ENCODE measurements at places on chromosomes 7 and 10.

DNA sequence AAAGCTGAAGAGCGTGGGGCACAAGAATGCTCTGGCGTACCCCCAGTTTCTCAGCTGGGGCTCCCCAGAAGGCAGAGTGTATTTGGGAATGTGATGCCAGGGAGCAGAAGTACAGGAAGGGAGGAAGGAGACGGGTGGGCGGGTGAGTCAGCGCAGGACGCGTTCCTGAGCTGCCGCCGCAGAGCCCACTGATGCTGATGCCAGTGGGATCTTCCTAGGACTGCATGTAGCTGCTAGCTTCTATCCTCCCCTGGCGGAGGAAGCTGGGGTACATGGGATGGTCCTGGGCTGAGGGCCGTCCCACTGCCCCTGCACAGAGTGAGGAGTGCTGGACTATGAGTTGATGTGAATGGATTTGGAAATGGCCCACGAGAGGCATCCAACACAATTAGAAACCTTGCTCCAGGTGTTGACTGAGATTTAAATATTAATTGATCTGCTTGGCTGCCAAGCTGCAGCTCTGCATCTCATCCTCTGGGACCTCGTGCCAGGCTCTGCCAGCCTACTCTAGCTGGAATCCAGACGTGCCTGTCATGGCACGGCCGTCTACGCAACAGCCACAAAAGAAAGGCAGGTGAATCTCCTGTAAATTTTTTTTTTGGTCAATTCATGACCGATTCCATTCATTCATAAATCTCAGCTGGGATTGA, 66.2 kb upstream of the RHEB start:
- no peak for DNase-seq

DNA sequence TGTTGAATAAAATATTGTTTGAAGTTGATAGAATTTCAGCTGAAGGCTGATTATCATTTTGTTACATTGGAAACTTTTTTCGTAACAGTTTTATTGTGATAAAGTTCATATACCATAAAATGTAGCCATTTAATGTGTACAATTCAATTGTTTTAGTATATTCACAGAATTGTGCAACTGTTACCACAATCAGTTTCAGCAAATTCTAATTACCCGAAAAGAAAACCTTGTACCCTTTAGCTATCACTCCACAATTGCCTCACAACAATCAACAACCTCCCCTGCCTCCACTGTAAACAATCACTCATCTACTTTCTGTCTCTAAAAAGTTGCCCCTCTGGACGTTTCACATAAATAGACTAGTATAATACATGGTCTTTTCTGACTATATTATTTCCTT, 179.7 kb upstream of the BET1 start:
- DNase-seq: no peak

- DNase-seq: no peak
Measured at GRCh38 chr10:132663666-132664365, 122.1 kb downstream of the NKX6-2 start.

DNA sequence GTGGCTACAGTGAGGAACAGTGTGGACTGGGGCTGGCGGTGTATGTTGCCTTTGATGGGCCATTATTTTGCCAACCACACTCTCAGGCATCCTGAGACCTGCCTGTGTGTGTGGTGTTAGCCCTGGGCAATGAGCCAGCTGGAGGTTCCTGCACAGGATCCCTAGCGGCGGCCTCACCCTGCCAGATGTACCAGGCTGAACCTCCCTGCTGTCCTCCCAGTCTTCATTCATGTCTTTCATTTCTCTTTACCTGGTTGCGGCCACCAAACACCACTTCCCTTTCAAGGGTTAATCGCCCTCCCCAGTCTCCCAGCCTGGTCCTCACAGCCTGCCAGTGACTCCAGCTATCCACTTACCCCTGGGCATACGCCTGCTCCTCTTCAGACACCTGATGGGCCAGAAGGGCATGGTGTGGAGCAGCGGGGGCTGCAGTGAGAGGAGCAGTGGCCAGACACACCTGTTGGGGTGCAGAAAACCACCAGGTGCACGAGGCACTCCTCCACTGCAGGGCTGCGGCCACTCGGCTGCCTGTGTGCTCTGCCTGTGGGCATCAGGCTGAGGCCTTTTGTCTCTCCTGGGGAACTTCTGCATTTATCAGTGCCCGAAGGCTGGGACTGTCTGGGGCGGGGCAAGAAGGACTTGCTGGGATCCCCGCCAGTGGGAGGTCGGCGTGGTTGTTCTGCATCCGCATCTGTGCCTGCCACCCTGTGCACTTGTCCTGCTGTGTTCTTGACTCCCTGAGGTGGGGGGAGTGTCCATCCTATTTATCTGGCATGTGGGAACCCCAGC, 111.6 kb downstream of the ARHGAP22 start:
- peak; percentile 76 for DNase-seq

DNA sequence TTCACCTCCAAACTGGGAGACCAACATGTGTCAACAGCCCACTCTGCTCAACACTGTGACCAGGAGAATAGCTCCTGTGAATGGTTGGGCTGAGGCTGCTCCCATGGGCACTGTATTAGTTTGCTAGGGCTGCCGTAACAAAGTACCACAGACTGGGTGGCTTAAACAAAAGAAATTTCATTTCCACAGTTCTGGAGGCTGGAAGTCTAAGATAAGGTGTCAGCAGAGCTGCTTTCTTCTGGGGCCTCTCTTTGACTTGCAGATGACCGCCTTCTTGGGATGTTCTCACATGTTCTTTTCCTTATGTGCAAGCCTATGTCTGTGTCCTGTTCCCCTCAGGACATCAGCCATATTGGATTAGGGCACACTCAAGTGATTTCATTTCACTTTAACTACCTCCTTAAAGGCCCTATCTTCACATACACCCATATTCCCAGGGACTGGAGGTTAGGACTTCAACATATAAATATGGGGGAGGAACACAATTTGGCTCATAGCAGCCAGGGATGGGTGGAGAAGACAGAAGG, 90.3 kb downstream of the CPED1 start:
- DNase-seq: no peak

GRCh38 chr10:12503311-12503710, 154.0 kb downstream of the CAMK1D start:
- DNase-seq: no peak

DNA sequence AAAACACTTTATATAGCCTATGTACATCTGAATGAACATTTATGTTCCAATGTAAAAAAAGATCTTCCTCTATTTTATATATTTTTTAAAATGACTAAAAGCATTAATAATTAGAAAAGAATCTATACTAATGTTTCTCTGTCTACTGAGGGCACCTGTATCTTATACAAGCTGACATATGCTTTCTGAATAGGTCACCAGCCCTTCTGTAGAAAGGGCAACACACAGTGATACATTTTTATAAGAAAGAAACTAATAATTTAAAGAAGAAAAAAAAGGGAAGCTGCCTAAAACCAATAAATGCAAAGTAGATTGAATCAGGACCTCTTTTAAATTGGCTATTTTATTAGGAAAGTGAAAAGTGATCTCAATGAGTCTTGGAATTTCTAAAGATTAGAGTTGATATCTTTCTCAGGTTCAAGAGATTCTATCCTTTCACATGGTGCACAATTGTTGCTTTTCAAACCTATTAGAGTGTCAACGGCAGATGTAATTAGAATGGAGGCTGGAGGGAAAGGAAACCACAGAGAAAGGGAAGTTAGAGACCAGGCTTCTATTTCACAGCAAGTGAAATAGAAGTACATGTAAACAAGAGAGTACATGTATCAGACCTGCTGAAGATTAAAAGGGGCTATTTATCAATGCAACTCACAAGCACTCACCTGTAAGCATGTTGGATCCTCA, 6.3 kb downstream of the MTPN start:
- DNase-seq: no peak

DNA sequence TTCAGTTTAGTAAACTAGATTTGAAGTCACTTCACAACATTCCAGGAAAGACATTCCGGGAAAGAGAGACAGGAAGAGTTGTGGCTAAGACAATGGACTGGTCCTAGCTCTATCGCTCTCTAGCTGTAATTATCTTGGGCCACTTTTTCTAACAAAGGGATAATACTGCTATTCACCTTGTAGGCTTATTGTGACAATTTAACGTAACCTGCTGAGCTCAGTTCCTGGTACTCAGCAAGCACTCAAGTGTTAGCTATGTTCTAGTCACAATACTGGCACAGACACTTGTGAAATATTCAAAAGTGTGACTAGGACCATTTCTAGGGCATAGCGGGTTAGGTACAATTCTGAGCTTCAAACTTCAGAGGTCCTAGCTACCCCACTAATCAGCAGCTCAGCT, 12.0 kb upstream of the NRCAM start:
- no peak for DNase-seq

DNA sequence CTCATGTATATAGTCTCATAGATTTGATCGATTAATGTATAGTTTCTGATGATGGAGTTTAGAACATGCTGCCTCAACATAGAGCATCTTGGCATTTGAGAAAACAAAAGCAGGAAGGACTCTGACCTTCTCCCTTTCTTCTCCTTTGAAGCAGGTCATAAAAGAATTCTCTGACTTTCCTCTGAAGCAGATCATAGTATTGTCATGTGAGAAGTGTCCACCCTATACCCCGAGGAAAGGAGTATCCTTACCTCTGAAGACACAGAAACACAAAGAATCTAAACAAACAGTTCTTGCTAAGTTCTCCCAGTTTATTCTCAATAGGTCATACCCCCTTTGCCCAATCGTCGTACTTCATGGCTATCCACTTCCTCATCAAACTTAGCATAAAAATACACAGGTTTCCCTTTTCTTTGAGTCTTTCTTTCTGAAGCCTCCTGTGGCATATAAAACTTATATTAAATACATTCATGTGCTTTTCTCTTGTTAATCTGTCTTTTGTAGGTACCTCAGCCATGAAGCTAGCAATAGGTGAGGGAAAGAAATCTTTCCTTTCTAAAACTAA, 194.9 kb downstream of the REEP3 start:
- DNase-seq: no peak

- DNase-seq: no peak
Measured at GRCh38 chr10:43111101-43111500, 27.1 kb upstream of the CSGALNACT2 start.

DNA sequence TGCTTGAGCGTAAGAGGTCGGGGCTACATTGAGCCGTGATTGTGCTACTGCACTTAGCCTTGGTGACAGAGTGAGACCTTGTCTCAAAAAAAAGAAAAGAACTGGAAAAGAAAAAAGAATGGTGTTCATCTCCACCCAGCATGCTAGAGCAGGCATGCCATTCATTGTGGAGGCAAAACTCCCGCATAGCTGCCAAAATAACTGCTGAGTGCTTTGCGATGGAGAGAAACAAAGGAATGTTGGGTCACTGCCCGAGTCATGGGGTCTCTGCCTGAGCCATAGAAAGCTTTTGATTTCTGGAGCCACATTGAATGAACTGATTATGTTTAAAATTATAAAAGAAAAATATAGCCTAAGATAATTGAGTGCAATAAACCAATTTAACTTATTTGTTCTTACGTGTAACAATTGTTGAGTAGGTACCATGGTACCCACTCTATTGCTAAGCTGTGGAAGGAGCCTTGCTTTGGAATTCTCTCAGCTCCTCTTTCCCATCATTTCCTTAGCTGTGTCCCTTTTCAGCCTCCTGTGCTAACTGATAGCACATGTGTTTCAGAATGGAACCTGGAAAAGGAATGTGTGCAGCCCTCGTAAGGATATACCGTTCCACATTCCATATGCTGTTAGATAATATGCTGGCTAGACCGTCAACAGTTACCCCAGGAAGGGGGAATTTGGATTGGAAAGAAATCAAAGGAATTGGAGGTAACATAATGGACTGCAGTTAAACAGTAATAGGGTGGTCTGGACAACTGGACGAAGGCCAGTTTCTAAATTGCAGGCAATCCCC, 99.0 kb downstream of the KIAA1217 start:
- DNase-seq: no peak

GRCh38 chr10:49649936-49650723, 29.3 kb upstream of the C10orf53 start:
- DNase-seq: no peak

DNA sequence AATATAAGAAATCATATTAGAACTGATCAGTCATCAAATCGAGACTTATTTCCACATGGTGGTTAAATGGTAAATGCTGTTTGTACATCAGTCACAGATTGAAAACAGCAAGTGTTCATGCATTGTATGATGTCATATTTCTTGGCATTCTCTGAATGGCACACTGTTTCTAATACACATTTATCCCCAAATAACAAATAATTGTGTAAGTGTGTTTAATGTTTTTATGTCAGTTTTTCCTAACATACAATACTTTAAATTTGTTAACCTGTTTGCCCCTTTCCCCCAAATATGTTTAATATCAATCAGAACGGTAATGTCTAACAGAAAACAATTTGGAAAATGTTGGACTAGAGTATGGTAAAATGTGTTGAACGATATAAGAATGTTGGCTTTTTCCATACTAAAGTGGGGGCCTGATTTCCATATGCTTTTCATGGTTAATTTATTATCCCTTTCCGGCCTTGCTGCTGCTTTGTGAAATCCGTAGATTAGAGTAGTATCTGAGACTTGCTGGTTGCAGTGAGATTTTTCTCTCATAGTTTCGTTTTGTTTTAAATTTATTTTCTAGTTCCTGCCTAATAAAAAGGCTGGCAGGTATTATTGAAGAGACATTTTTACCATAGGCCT, 23.7 kb downstream of the RAB18 start:
- no peak for DNase-seq

DNA sequence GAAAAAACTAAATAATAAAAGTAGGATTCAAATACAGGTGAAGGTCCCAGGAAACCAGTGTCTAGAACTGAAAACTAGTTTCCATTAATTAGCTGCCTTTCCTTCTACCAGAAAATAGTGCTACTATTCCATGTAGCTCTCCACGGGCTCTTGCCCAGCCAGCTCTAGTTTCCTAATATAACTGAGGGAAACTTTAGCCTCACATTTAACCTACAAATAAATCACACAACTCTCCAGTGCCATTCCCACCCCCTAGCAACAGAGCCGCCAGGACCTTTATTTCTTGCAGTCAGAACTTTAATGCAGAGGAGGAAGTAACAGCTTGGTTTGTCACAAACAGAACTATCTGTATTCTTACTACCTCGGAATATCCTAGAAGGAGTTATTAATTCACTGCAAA, 10.3 kb downstream of the TOMM7 start:
- DNase-seq: no peak

DNA sequence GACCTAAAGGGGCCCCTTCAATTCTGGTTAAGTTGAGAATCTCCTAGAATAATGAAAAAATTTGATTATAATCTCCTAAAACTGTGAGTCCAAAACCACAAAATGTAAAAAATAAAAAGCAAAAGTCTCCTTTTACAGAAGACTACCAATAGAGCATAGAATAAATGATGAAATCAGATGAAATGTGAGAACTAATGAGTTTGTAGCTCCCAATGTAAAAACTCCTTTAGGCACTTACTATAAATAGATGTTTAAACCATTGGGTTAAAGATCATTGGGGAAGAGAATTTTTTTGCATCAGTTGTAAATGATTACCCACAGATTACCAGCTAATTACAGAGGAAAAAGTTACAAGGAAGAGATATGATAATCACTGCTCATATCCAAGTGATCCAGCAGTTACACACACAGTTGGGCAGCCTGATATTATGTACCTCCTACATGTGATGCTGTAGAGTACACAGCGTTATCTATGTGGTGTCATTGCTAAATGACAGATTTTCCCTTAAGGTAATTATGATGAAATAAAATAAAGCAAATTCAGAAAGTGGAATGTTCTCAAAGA, 282.7 kb upstream of the SEMA3D start:
- no peak for DNase-seq
